ENCODE measurements at places on chromosomes 3 and 15.

DNA sequence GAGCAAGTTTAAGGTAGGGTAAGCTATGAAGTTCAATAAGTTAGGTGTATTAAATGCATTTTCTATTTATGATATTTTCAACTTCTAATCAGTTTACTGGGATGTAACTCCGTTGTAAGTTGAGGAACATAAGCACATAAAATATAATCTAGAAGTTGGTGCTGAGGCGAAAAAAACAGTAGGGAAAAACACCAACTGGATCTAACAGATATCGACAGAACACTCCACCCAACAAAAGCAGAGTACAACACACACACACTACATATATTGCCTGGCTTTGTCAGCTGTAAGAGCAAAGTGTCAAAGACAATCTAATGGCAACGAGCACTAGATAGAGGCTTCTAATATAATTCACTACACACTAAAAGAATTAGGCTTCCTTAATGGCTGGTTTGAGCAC lies 8.4 kb downstream of the PIK3R4 start:
- DNase-seq: no peak

DNA sequence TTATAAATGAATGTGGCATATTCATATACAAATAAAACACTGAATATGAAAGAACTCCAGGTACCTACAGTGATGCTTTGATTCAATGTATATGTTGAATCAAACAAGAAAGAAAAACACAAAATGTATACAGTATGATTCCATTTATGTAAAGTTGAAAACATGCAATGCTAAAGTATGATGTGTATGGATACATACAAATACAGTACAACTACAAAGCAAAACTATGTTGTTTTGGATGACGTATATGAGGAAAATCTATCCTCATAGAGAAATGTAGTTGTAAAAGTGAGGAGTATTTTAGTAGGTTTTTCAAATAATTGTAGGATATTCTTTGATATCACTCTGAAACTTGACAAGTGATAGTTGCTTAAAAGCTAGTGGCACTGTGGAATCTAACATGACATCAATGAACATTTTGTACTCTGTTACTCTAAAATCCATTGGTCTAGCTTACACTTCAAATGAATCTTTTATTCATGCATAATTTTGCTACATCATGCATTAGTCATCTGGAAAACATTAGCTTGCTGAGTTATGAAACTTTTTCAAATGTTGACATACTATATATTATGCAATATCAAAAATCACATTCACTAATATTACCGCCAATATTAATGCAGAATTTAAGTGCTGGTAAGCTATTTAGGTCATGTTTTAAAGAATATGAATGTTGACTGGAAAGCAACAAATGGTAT lies 278.1 kb upstream of the CHRNA7 start:
- no peak for DNase-seq

DNA sequence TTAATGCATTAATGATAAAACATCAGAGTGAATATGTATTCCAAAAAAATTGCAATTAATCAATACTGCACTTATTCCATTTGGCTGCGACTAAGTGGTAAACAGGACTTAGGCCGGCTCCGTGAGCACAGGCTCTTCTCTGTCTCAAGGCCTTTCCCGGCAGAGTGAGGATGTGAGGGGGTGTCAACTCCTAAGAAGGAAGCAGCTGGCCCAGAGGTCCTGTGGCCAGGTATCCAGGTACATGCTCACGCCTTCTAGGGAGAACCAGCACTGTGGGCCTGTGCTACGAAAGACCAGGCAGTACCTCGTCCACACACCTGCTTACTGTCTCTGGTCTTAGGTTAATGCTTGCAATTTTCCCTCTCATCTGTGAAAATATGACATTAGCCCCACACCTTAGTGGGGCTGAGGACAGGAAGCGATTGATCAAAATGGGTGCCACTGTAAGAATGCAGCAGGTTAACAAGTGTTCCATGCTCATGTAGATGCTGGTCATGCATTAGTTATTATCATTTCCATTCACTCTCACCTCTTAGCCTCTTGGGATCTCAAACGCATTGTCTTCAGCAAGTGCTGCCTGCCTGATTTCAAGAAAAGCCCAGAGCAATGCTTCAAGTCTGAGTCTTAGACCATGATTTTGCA lies 175.3 kb downstream of the ABHD5 start:
- no peak for DNase-seq

- DNase-seq: no peak
Measured at GRCh38 chr3:61277411-61277810, 26.2 kb upstream of the FHIT start.
